Smooth muscle cell of the umbilical artery (primary cell): ENCODE measurements at places on chromosomes 3 and 15. TPM values are rescaled to one million over a fixed set of nuclear protein-coding genes. Genes with fewer than 3 reads are reported as not detected.

TRIM42 gene
- total RNA-seq: not detected in 2 replicates

RLBP1 gene
- not detected in 2 replicates for total RNA-seq

ATP10A gene
- total RNA-seq: 5.0 and 6.4 TPM in 2 replicates

PDIA5 gene
- 89.6 and 119 TPM in 2 replicates for total RNA-seq

OR5K1 gene
- not detected in 2 replicates for total RNA-seq

SLC9C1 gene
- total RNA-seq: 0.30 and 0.37 TPM in 2 replicates

TTC23 gene
- total RNA-seq: 32.6 and 36.2 TPM in 2 replicates

ZNF639 gene
- total RNA-seq: 49.9 and 59.6 TPM in 2 replicates

CA12 gene
- 98.9 and 366 TPM in 2 replicates for total RNA-seq

RETNLB gene
- not detected in 2 replicates for total RNA-seq

CX3CR1 gene
- total RNA-seq: not detected in 2 replicates
